ENCODE measurements at places on chromosomes 4 and X.

DNA sequence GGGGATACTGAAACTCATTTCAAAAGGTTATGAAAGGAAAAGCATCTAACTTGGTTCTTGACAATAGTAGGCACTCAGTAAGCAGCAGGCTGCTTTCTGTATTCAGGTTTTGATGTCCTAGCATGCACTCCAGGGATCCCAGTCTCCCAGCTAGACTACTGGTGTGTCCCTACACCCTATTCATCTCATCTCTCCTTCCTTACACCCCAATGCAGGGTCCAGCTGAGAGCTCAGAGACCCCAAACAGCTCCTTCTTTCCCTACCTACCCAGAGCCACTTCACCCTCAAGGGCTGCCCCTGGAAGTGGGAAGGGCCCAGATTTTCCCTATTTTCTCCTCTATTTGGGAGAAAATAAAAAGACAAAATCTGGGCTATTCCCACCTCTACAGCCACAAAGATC, 1.6 kb upstream of the EFNB1 start:
- no peak for DNase-seq

GRCh38 chr4:143351149-143351691, 14.5 kb downstream of the GAB1 start:
- DNase-seq, result no peak

- DNase-seq, result no peak
Measured at GRCh38 chrX:65509400-65509799, 25.2 kb downstream of the LAS1L start.

DNA sequence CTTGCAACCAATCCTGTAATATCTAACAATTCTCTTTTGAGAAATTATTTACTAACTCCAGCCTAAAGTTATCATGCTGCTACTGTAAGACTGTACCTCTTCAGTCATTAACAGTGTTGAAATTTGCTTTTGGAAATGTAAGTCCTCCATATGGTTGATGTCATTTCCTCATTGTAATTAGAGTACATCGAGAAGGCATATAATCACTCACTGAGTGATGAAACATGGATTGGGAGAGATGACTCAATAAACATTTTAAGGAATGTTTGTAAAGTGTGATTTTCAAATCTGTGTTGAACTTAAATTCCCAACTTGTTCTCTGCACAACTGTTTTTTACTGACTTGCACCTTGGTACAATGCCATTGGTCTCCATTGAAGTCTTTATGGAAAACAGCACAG, 61.2 kb downstream of the HMGB2 start:
- DNase-seq, result no peak

GRCh38 chr4:12028258-12028657, 599.6 kb upstream of the HS3ST1 start:
- no peak for DNase-seq

DNA sequence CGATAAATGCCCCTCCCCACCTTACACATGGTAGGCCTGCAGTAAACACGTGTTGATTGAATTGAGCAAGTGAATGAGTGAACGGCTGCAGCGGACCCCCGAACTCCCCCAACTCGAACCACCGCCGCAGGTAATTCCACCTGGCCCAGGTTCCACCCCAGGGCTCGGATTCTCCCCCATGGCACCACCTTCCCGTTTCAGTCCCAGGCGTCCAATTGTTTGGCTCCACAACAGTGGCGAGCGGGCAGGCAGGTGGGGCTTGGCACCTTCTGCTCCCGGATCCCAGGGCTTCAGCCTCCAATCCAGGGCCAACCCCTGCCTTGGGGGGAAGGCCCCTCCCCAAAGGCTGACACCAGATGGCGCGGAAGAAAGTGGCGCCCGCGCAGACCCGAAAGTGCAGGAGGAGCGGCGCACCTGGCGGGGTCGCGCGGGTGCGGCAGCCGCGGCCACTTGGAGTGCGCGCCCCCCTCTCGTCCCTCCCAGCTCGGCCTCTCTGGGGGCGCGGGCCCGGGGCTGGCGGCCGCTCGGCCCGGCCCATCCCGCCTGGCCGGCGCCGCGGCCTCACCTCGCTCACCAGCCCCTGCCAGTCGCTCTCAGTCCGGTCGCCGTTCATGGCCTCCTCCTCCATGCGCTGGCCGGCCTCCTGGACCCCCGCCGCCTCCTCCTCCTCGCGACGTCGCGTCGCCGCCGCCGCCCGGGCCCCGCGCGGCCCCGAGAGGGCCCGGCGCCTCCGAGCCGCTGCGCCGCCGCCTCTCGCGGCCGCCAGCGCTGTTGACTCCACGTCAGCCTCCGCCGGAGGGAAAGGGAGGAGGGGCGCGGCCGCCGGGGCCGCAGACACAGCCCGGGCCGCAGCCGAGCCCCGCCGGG, at the start of gene CCDC149:
TSS of gene CCDC149 (minus strand) at position 791 of the 867 bp plus-strand sequence. CDS start at position 613, 178 bp downstream.
- peak; percentile 97 for DNase-seq

DNA sequence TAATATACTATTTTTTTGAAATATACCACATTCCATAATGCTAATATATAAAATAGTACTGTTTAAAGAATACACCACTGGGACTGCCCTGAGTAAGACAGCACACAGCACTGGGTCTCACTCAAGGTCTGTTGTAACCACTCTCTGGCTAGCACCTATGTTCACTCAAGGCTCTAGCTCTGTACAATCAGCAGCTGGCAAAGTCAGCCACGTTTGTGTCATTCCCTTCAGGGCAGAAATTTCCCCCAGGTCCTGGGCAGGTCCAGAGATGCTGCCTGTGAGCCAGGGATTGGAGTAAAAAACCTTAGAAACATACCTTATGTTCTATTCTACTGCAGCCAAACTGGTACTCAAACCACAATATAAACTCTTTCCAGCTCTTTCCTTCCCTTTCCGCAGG, 1160.2 kb upstream of the ADGRL3 start:
- DNase-seq, result no peak

GRCh38 chrX:7889680-7890079, 37.5 kb downstream of the PNPLA4 start:
- DNase-seq, result no peak

DNA sequence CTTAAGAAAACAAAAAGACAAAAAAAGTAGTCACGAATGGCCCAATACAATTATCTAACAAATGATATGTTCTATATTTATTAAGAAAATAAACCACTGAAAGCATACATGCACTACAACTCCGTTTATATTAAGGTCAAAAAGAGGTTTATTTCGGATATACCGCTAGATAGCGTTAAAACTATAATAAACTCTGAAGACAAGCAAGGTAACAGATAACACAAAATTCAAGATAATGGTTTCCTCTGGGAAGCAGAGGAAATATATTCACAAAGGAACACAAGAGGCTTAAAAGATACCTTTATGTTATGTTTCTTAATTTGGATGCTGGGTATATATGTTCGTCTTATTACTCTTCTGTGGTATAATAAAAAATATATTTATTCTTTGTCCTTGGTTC, 4.7 kb upstream of the FAM200B start:
- no peak for DNase-seq

GRCh38 chr4:103591841-103592240, 127.9 kb downstream of the TACR3 start:
- no peak for DNase-seq

GRCh38 chr4:16082426-16083240, 1.2 kb downstream of the PROM1 start:
- DNase-seq, result no peak

- DNase-seq, result no peak
Measured at GRCh38 chr4:17713779-17714178, 67.6 kb downstream of the FAM184B start.

DNA sequence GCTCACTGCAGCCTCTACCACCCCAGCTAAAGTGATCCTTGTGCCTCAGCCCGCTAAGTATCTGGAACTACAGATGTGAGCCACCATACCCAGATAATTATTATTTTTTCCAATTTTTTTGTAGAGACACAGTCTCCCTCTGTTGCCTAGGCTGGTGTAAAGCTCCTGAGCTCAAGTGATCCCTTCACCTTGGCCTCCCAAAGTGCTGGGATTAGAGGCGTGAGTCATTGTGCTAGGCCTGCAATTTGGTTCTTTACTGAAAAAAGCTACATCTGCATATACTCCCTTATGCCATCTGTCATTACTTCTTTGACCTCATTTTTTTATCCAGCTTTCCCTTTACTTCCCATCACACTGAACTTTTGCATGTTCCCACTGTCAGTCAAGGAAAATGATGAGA, 2012.4 kb upstream of the IGFBP7 start:
- DNase-seq, result no peak

- DNase-seq, result peak; percentile 9
Measured at GRCh38 chrX:120365320-120365719, 3.4 kb downstream of the ATP1B4 start.

GRCh38 chrX:43450355-43450754, 205.7 kb upstream of the MAOA start:
- DNase-seq, result no peak

DNA sequence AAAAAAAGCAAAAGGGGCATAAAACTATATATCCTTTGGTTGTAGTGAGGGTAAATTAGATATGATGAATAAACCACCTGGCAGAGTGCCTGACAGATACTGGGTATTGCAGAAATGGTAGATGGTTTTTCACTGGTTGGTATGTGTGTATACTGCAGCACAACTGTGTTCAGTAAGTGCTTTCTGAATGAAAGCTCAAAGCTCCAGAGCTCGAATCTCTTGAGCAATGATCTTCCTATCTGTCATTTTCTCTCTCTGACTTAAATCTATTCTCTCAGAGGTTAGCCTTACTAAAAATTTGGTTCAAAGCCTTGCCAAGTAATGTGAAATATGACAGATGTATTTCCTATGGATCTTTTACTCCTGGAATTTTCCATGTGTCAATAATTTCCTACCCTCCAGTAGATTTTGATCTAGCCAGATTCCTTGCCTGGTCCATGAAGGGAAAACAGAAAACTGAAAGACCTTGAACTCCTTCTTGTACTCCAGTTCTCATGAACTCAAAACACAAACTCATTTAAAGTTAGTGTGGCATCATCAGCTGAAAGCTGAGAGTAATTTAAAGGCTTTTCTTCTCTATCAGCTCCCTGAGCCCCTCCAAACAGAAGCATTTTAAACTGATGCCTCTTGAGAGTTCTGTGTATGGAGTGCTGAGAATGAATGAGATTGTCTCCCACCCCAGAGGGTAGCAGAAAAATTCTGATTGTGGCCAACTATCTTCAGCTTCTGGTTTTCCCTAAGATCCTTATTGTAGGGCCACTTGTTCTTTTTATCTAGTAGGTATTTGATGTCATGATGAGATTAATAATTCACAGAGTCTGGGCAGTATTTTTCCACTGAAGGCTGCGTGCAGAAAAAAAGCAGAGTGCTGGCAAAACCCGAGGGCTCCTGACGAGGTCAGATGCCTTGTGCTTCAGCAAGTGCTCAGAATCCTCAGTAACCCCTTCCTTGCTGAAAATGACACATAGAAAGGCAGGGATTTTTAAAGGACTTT, 363.4 kb upstream of the BOD1L1 start:
- no peak for DNase-seq

- peak; percentile 72 for DNase-seq
Measured at GRCh38 chr4:932713-933070, 432 bp downstream of the TMEM175 start.

- no peak for DNase-seq
Measured at GRCh38 chr4:146975036-146975435, 29.4 kb upstream of the TTC29 start.

GRCh38 chr4:3296651-3297050, 3.8 kb downstream of the RGS12 start:
- no peak for DNase-seq

- no peak for DNase-seq
Measured at GRCh38 chr4:123924536-123924935, 527.9 kb downstream of the SPRY1 start.

- DNase-seq, result peak; percentile 48
Measured at GRCh38 chr4:38673130-38673978, 9.4 kb downstream of the KLF3 start.

DNA sequence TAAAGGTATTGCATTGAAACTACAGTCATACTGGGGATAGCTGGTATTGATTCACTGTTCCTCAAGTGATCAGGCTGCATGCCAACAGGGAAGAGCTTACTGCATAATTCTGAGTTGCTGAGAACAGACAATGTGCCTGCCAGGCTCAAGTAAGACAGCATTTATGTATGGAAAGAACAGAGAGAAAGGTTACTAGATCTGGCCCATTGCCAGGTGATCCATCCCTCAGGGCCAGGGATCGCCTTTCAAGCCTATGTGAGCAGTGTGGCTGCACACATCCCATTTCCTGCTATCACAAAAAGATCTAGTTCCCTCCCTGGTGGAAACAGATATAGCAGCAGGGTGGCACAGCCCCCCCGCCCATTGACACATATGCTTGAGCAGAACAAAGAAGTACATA, 254.0 kb downstream of the TMA16 start:
- no peak for DNase-seq

DNA sequence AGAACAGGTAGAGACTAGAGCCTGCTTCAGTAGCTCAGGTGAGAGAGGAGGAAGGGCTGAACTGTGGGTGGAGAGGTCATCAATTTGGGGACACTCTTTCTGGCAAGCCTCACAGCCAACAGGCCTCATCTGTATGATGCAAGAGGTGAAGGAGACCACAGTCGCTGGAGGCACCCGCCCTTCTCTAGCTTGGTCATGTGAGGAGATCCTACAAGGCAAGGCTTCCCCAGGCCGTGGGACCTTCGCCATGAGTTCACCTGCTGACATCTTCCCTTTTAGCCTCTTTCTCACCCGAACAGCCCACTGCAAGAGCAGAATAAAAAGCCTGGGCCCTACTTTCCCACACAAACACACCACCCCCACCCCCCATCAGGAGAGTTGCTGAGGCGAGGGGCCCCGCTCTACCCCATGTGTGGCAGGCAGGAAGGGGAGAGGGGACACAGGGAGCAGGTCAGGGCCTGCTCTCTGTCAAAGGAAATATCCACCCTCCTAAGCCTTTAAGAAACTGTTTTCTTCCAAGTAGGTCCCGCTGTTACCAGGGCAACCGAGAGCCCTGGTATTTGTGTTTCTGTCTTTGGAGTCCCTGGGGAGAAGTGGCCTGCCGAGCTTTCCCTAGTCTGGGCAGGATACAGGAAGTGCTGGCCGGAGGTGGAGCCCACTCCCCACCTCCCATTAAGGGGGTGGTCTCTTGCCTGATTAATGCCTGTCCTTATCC, 8.1 kb downstream of the RTL5 start:
- DNase-seq, result peak; percentile 31

GRCh38 chr4:8310306-8310705, 40.8 kb downstream of the HTRA3 start:
- no peak for DNase-seq

DNA sequence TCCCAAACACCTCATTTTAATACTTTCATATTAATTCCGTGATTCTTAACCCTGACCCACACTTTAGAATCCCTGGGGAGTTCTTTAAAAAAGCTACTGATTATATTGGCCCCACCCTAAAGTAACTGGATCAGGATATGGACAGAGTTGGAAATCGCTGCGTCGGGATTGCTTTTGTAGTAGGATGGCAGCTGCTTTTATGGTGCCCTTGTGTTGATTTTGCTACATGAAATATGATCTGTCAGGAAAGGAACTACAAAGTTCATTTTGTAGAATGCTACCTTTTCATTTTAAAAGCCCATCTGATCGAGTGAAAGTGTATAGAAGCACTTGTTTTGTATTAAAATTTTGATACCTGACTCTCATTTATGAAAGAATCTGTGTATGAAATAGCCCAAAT, 43.6 kb downstream of the TMEM131L start:
- DNase-seq, result peak; percentile 3

Data from NCI-H1417 (cell line).